ENCODE measurements at places on chromosomes 6 and 20.

GRCh38 chr20:57593134-57593886 is 26.9 kb downstream of the ZBP1 start:
- no peak for DNase-seq

DNA sequence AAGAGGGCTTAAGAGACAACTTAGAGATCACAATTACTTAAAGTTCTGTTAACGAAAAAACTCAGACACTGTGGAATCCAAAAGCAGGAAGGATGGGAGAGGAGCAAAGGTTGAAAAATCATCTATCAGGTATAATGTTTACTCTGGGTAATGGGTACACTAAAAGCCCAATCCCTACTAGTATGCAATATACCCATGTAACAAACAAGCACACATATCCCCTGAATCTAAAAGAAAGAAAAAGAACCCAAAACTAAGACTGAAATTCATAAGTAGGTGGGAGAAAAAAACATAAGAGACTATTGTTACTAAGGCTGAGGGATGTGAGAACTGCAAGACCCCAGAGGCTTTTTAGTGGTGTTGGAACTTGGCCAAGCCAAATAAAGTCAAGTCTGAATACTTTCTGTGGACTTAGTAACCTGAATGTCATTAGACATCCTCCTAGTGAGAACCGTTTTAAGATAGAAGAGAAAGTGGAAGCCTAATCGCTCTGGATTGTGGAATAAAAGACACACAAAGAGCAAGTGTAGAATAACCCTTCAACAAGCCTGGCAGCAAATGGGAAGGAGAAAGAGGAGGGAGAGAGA is 189.4 kb upstream of the RNF217 start:
- no peak for DNase-seq

GRCh38 chr6:117985916-117986315 is 78.9 kb downstream of the SLC35F1 start:
- no peak for DNase-seq

DNA sequence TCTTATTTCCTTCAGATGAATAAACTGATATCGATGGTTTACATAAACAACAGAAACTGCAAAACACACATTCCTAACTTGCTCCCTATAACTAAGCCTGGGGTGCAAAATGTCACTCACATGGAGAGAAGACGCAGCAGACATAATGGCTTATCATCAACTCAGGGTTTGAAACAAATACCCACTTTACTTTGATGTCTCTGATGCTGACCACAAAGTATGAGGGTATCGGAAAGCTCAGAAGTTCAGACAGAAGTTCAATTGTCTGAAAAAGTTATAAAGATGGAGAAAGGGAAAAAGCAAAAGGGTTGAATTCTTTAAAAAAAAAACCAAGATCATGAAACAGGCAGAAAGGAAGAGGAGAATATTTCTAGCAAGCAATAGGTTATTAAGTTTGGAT is 102.7 kb downstream of the FOXC1 start:
- no peak for DNase-seq

DNA sequence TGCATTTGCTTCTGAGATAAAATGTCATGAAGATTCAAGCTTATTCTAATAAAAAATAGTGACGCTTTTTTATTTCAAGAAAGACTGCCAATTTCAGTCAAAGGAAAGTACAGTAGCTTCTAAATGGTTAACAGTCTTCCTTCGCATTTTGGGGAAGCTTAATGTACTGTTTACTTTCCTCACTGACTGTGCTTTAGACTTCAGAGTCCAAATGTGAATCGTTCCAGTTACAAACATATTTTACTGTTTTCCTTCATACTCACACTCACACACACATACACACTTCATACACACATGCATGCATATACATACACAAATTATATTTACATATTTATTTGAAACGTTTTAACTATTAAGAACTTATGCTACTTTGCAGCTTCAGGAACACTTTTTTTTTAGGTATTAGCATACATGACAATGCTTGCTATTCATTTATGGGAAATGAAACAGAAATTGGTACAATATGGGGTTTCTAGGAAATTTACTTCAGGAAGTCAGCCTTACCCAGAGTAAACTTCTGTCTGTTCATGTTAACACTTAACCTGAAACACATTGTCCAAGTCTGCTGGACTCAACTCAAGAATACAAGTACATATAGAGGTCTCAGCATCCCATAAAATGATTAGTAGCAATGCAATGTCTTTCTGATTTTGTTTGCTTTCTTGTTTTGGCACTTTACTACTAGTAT is 145.4 kb downstream of the RPS12 start:
- DNase-seq = no peak

DNA sequence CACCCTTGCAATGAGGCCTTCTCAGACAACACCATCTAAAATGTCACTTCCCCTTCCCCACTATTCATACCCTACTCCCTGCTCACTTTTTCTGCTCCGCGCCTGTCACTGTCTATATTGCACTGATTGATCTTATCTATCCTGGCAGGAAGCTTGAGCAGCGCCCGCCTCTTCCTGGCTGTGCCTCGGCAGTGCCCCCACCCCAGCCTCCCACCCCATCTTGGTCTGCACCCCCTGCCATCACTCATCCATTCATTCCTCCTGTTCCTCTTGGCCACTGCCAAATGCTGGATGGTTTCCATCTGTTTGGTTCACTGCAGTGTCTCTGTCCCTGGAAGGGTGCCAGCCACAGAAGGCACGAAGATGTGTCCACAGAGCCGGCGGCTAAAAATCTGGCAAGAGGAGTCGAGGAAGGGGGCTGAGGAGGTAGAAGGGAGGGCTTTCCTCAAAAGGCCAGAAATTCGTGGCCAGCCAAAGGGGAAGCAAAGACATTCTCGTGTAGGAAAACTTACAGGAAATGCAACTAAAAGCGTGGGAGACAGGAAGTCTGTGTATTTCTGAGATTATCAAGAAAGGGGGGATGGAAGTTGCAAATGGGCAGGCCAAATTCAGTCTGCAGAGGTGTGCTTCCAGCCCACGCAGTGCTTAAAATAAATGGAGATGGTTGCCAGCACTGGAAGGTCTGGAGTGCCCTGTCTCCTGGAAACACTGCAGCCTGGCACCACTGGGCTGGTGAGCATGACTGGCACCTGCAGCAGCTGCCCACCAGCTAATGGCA is 27.6 kb downstream of the SYNJ2 start:
- peak; percentile 18 for DNase-seq

GRCh38 chr6:122008101-122008999 is 391.1 kb upstream of the HSF2 start:
- peak; percentile 9 for DNase-seq

- DNase-seq = no peak
These were observed 244.5 kb downstream of the CD83 start for GRCh38 chr6:14361956-14362587.

- peak; percentile 85 for DNase-seq
These were observed 88.2 kb upstream of the ATXN1 start for GRCh38 chr6:16849280-16849987.

GRCh38 chr6:129544892-129545612 is 164.9 kb downstream of the ARHGAP18 start:
- no peak for DNase-seq

DNA sequence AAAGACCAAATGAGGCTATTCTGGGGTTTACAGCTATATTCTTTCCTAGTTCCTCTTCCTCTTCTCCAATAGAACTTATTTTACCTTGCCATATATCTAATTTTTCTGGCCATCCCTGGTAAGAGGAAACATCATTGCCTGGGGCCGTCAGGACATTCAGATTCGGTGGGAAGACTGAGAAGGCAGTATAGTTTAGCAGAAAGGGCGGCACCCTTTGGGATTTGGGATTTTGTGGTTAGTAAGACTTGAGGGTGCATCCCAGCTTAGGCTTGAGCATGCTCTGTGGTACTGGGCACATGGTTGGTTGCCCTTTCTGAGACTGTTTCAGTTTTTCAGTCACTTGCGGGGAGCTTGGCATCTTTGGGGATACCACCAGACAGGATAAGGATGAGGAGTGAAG is 21.1 kb downstream of the SCUBE3 start:
- DNase-seq = no peak

DNA sequence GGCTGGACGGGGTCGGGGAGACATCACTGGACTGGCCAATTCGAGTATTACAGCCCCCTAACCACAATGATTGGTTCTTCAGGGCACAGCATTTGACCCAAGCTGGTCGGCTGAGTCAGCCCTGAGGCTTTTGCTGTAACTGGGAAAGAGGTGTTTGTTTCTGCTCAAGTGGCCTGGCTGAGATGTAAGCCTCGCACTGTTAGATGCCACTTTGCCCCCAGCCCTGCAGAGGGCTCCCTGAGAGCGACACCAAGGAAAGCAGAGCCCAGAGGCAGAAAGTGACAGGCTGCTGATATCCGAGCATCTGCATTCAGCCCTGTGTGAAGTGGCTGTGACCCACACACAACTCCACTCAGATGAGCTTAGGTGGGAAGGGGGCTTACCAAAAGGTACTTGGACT is 19.4 kb downstream of the ERGIC3 start:
- DNase-seq = peak; percentile 28

DNA sequence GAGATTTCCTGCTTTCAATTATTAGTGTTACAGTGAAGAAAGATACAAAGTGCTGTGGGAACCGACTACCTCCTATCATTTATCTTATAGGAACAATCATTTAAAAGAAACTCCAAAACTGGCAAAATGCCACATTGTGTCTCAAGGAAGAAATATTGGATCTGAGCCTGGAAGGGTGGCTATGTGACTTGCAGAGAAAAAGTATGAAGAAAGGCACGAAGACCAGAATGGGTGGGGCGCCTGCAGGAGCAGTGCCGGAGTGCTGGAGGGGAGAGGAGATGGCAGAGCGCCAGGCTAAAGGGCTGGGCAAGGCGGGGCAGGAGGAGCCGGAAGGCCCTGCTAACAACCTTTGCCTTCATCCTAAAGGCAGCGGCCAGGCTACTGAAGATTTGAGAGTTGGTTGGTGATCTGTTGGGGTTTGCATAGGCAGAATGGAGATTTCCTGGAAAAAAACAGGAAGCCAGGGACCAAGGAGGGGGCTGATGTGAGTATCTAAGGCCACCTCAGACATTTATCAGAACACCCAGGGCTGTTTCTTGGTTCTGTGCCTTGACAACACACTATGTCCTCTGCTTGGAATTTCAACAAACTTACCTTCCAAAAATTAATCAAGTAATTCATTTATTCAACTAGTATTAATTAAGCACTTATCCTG is 125.6 kb downstream of the MAFB start:
- DNase-seq = no peak

GRCh38 chr6:24738741-24739140 is 19.8 kb upstream of the C6orf62 start:
- DNase-seq = no peak

GRCh38 chr6:46002264-46002663 is 13.4 kb downstream of the CLIC5 start:
- DNase-seq = no peak

- DNase-seq = no peak
These were observed 28.9 kb downstream of the SLC17A5 start for GRCh38 chr6:73624896-73625295.

DNA sequence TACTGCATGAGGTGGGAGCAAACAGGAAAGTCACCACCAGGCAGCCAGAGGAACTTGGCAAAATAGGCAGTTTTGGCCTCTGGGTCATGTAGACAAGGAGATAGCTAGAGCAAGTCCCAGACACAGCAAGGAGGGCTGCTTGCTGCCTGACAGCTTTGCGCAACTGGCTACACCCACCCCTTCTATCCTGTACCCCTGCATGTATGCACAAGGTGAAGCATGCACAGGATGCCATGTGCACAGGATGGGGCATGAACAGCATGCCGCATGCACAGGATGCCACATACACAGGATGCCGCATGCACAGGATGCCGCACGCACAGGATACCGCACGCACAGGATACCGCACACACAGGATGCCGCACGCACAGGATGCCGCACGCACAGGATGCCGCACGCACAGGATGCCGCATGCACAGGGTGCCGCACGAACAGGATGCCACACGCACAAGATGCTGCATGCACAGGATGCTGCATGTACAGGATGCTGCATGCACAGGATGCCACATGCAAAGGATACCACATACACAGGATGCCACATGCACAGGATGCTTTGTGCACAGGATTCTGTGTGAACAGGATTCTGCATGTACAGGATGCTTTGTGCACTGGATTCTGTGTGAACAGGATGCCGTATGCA is 104.9 kb upstream of the IYD start:
- no peak for DNase-seq

GRCh38 chr6:53718597-53719460 is 53.3 kb upstream of the KLHL31 start:
- DNase-seq = peak; percentile 64

DNA sequence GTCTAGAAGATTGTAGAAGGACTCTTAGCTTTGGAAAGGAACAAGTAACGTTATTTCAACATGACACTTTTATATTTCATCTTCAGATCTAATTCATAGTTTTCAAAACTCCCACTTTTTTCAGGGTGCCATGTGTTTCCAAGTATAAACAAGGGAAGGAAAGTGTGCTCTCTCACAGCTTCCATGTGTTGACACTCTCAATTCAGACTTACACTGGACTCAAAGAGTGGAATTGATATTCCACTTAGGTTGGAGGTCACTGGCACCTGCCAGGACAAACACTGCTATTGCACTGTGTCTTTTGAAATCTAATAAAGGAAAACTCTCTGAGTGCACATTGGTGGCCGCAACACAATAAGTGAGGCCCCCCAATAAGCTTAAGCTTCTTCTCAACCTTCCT is 22.5 kb upstream of the SAMD3 start:
- no peak for DNase-seq

DNA sequence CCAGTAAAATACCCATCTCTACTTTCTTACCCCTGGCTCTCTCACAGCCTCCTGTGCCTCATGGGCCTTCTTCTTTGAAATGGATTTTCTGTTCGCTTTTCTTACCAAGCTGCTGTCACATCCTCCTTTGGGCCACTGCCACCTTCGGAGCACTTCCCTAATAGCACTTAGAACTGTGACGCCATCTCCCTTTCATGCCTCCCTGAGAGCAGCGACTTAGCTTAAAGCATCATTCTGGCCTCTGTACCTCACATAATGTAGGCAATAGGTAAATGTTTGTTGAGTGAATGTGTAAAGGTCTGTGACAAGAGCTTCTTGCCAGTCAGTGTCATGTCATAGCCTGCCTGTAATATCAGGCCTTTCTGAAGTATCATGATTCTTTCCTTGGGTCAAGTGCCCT is 78.8 kb downstream of the ADGRG6 start:
- no peak for DNase-seq

GRCh38 chr6:70157086-70157485 is 145.8 kb downstream of the COL9A1 start:
- no peak for DNase-seq

DNA sequence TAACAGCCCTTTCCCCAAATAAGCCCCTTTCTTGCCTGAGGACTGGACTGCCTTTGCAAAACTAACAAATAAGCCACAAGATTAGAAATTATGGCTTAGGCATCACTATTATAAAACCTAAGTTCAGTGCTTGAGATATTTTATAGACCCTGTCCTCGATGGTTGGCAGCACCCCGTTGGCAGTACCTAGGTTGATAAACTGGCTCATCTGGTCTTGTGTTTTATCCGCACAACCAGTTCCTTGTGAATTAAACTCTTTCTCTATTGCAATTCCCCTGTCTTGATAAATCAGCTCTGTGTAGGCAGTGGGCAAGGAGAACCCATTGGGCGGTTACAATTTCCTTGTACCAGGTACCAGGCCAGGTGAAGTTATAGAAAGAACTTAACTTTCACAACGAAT is 6.6 kb downstream of the LRP11 start:
- no peak for DNase-seq

GRCh38 chr20:5863040-5863833 is 87.1 kb downstream of the TRMT6 start:
- DNase-seq = no peak

Data from stromal cell of bone marrow (primary cell).